Stimulated activated CD4-positive, alpha-beta T cell treated with anti-CD3 and anti-CD28 coated beads, Interleukin-4, amount 100 ng/mL, for 4 hours (primary cell): ENCODE measurements at places on chromosomes 12 and 14.

DNA sequence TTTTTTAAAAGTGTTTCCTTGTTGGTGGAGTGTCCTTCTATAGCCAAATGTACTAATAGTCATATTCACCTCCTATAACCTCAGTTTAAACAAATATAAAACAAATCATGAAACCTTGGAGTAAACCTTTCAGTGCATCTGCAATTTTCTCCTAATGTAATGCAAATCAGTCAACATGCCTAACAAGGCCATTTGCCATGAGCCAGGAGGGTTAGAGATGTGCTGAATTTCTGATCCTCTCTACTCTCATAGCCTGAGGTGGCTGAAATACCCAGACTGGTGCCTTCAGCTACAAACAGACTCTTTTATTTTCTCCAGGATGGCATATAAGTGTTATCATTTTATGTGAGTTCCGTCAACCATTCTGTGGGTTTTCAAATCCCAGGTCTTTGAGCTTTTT is 908.1 kb downstream of the GALC start:
- DNase-seq = no peak

GRCh38 chr14:95026851-95027463 is 130.4 kb downstream of the DICER1 start:
- DNase-seq = no peak

DNA sequence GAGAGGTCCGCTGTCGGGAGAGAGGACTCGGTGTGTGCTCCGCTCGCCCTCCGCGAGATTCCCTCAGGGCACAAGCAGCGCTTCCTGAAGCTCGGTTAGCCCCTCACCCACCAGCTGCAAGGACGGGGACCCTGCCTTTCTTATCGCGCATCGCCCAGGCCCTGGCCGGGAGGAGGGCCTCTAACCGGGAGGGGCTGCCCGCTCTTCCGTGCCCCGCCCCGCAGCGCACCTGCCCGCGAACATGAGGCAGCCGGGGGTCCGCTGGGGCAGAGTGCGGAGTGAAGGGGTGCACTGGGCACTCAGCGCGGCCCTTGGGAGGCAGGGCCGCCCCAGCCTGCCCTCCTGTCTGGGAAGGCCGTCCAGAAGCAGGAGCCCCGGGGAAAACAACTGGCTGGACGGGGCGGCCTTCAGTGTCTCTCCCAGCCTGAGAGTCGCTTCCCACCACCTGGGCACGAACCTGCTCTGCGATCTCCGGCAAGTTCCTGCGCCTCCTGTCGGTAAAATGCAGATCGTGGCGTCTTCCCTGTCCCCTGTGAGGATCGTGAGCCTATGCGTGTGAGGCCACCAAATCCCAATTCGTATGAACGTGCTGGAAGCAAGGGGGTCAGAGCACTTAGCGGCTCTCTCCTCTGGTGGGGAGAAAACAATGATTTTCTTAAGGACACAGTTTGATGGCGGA is 28.0 kb upstream of the ADIPOR2 start:
- DNase-seq = no peak

DNA sequence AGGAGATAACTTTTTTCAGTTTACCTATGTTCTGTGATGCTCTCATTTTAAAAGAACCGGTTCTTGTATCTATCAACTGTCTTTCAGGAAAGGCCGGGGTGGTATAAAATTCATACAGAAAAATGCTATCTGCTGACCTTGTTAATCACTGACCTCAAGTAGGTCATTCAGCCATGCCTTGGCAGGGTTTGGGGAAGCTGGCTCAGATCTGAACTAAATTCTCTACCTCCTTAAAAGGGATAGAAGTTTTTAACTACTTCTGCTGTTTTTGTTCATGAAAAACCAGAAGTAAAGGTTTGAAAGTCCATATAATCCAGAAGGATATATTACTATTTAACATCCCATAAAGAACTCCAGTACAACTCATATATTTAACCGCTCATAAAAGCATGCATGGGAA is 10.1 kb downstream of the MYRFL start:
- DNase-seq = no peak

DNA sequence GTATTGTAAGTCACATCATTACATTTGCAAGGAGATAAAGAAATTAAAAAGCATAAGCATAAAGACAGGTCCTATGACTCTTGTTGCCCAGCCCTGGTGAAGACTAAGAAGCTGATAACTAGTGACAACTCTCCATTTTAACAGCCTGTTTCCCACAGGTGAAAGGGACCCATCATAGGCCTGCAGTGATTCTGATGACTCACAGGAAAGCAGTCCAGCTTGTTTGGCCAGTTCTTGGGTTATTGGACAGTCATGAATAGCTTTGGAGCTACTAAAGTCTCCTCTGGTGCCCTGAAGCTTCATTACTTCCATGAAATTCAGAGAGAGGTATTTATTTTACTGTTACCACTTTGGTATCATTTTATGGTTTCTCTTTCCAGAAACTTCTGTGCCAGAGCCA is 55.5 kb upstream of the DYRK2 start:
- no peak for DNase-seq

DNA sequence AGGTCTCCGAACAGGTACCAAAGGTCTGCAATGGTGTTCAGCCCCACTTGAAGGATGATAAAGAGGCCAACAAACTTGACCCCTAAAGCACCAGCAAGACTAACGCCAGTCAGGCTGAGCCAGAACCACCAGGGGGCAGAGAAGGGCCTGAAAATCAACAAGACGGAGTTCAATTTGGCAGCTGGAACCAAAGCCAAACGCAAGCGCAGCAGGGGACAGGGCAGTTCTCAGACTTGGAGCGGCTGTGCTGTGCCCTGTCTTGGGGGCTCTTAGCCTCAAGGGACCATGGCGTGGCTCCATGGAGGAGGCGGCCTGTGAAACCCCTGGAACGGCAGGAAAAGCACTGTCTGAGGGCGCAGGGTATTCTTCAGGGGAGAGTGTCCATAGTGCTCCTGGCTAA is 19.6 kb downstream of the POMT2 start:
- DNase-seq = peak; percentile 36

DNA sequence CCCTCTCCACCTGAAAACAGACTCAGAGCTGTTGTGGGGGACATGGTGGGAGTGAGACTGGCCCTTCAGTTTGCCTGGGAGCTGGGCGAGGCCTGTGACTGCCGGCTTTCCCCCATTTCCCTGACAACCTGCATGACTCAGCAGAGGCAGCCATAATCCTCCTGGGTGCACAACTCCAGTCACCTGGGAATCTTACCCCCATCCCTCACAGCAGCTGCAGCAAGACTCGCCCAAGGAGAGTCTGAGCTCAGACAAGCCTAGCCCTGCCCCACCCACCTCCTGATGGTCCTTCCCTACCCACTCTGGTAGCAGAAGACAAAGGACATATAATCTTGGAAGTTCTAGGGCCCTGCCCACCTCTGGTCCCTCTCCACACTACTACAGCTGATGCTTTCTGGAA is 207.3 kb upstream of the ARID2 start:
- no peak for DNase-seq

- DNase-seq = no peak
Measured at GRCh38 chr14:101948666-101949216, 15.6 kb upstream of the DYNC1H1 start.

DNA sequence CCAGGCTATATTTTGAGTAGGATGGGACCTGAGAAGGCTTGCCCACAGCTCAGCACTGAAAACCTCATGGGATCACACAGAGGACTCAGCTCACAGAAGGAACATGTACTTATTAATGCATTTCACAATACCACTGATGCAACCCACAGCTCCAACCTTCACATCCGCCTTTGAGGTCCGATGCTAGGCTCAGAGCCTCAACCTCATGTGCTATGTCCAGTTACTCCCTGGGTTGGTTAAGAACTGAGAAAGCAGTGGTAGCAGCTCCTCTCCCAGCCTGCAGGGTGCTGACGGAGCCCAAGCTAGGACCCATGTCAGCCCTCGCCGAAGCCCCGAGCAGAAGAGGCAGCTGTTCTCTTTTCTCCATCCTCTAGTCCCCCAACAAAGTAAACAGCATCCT is 52.9 kb downstream of the SPTB start:
- no peak for DNase-seq

DNA sequence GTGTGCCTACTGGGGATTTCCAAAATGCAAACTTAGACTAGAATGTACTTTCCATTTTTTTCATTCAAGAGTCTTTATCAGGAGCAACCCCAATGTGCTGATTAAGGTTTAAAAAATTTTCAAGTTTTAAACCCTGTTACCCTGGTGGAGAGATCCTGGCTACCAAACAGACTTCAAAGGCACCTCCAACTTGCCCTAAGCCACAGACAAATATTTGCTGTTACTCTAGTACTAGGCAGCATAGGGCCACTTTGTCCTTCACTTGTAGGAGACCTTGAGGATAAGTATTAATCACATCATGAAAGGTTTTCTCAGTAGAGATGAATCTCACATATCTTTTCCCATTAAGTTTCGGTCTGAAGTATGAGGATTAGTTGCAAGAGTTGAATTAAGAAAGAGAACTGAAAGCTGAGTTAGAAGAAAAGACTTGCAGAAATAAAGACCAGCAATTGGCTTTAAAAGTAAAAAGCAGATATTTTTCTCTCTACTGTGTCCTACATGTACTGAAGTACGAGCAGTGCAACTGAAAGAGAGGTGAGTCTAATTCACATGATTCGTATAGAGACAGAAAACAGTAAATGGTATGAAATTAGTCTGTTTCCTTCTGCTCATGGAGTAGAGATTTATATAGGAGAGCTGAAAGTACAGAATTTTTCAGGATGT is 28.3 kb downstream of the NTN4 start:
- no peak for DNase-seq

DNA sequence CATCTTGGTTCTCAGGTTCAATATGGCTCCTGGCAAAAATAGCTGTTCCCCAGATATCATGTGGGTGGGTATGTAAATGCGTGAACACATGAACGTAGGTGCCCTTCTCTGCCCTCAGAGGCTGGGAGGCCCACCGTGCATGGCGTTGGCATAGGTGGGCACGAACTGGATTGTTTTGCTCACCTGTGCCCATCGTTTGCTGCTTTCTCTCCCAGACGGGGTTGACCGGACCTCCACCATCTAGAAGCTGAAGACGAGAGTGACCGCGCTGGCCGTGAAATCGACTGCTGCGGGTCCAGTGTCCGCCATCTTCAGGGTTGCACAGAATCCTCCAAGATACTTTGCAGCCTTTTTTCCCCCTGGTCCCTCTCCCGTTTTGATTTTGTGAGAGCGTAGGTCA is 113.9 kb downstream of the GCH1 start:
- no peak for DNase-seq

DNA sequence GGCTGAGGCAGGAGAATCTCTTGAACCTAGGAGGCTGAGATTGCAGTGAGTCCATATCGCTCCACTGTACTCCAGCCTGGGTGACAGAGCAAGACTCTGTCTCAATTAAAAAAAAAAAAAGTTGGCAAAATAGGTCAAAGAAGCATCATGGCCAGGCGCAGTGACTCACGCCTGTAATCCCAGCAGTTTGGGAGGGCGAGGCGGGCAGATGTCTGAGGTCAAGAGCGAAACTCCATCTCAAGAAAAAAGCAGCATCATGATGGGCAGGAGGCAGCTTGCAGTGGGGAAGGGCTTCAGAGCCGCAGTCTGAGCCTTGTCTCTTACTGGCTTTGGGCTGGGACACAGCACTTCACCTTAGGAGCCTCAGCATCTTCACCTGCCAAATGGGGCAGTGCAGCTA is 21.4 kb downstream of the TEAD4 start:
- DNase-seq = no peak

DNA sequence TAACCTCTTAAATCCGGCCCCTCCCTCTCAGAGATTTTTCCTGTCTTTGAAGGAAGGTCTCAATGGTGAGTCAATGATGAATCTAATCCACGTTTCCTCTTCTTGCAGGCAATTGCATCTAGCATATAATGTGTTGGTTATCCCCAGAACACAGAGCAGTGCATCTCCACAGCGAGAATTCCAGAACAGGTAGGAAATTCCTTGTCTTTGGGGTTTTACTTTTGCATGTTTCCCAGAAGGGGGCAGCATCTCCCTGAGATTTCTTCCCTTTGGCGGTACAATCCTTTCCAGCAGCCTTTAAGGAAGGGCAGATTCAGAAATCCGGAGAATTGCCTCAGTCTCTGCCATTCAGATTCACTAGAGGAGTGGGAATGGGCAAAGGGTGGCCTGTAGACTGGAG is 128.0 kb downstream of the KCNA5 start:
- no peak for DNase-seq

DNA sequence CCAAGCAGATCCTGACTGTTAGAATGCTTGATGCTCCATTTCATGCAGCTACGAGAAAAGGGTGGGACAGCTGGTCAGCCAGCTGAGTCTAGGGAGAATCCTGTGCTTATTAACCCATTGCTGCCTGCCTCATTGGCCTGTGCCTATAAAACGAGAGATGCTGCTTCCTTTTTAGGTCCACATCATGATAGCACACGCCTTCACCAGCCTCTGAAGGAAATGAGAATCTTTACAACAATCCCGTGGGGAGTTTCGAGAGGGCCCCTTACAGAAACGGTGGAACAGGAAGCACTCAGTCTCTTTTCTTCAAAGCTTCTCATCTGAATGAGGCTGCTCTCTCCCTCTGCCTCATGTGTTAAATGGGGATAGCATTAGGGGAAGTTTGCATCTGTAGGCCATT is 147.3 kb upstream of the RFLNA start:
- no peak for DNase-seq

DNA sequence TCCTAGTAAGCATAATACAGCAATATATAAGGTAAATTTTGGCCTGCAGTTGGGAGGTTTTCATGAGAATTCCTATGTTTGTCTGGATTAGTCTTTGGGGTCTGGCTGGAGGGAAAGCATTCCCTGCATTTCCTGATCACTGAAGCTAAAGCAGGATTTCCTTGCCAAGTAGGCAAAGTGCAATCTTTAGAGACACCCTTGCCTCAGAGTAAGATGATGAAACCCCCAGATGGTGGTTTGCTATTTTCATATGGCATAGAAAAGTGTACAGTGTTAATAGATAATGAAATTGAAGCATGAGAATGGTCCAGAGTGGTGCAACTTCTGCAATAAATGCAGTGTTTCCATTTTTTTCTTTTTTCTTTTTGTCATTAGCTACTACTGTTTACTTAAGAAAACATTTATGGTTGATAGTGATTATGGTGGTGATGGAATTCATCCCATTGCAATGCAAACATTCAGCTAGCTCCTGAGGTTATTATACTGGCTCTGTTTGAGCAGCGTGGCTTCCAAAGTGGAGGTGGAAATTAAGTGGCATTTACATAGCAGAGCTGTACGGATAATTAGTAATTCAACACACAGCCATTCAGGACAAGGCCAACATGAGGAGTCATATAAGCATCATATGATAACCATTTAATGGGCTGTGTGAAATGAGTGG is 276.3 kb downstream of the DUSP6 start:
- no peak for DNase-seq
